ENCODE measurements at places on chromosomes 4 and X.

DNA sequence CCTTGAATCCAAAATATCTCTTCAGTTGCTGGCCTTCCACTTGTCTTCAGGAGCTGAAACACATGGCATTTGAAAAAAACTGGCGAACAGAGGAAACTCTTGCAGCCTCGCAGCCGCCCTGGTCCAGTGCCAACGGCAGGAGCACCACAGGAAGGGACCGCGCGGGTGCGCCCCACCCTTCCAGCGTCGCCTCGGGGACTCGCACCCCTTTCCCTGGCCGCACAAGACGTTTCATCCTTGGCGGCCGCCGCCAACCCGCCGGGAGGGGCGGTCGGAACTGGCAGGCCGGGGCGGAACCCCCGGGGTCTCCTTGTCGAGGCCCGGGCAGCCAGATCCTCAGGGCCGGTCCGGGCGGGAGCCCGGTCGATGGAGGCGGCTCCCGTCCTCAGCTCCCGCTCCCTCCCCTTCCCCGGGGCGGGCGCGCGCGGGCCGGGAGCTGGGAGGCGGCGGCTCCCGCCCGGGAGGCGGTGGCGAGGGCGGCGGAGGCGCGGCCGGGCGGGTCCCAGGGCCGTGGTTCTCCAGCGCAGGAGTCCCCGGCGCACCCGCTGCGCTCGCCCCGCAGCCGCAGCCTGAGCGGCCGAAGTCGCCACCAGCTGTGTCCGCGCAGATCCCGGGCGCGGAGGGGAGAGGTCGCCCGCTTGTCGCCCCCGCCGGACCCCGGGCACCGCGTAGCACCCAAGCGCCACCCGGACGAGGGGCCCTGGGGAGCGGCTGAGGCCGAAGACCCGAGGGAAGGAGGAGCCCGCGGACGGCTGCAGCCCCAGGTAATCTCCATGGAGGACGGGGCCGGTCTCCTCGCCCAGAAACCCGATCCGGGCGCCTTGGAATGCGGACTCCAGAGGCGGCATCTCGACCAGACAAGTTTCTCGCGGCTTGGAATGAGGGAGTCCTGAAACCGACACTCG is 886 bp upstream of the NDST3 start:
- DNase-seq = no peak

GRCh38 chr4:26410385-26411293 is 79.6 kb downstream of the CCKAR start:
- peak; percentile 47 for DNase-seq

DNA sequence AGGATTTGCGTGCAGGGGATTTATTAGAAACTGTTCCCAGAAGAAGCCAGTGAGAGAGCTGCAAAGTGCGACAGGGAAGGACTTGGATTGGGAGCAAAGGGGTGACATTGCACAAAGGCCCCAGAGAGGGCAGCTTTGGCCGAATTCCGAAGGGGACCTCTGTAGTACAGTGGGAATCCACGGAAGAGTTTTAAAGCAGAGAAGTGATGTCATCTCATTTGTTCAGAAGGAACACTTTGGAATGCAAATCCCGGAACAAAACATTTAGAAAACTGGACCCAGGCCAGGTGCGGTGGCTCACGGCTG is 71.7 kb downstream of the FAM184B start:
- DNase-seq = no peak

DNA sequence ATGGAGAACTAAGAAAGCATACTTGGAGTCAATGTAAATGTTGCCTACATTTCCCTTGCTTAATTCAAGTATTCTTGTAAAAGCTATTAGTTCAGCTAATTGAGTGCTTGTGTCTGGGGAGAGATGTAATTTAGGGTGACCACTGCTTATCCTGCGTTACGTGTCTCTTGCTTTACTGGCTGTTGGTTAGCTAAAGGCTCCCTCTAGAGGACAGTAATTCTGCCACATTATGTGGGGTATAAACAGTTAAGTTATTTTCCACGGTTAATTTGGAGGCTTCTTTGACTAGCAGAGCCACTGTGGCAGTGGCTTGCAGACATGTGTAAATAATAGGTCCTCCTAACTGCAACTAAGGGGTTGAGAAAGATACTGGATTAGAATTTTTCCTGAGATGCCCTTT is 25.3 kb upstream of the NAF1 start:
- DNase-seq = peak; percentile 1

DNA sequence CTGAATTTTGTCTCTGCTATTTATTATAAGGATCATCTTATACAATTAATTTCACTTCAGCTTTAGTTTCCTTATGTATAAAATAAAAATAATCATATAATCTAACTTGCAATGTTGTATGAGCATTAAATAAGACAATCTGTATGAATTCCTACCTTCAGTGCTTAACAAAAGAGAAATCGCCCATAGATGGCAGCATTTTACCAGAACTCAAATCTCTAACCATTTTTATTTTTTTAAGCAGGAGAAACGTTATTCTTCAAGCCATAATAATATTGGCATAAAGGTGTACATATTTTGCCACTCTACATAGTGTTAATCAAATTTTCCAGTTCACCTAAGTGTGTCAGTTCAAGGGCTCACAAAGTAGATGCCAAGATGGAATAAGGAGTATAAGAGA is 78.8 kb downstream of the TMEM47 start:
- DNase-seq = peak; percentile 31

GRCh38 chr4:61149278-61149677 is 50.8 kb upstream of the ADGRL3 start:
- DNase-seq = no peak

DNA sequence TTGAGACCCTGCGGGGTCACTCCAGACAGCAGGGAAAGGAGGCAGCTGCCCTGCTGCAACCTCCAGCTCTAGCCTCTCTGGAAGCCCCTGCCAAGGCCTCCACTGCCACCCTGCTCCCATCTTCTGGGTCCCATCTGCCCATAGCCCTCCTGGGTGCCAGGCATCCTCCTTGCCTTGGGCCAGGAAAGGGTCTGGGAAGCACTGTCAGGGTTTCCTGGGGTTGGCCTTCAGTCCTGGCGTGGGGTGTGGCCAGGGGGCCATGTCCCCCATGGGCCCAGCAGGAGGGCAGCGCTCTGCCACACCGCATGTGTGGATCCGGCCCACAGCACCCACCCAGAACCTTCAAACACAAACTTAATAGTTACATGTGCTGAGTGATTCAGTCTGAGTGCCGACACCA is 3.4 kb upstream of the CPLX1 start:
- no peak for DNase-seq

GRCh38 chrX:13376857-13377549 is 57.1 kb upstream of the ATXN3L start:
- peak; percentile 98 for DNase-seq

GRCh38 chr4:186644311-186644638 is 79.4 kb downstream of the FAT1 start:
- DNase-seq = no peak

DNA sequence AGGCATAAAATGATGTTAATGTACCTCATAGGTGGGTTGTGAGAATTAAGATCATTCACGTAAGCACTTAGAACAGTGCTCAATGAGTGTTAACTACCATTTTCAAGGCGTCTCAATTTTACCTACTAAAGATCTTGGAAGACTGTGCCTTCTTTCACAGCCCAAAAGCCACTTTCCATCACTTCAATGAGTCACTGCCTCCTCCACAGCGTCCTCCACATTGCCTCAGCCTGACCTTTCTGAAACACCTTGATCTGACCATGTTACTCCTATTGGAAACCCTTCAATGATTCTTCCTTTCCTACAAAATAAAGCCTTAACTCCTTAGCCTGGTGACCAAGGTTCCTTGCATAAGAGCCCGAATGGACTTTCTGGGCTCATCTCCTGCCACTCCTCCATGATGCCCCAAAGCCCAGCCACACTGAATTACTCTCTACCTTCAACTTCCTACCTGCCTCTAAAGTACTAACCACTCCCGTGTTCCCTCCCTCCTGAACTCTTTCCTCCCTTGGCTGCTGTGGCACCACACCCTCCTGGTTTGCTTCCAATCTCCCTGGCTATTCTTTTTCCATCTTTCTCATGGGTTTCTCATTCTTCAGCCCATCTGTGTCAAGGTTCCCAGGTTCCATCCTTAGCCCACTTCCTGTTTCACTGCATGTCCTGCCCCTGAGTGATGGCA is 22.1 kb downstream of the SLC25A53 start:
- DNase-seq = no peak

GRCh38 chr4:136881666-136882065 is 650.6 kb downstream of the PCDH18 start:
- DNase-seq = no peak

- DNase-seq = no peak
Observed at GRCh38 chr4:171880136-171880535, 66.9 kb downstream of the GALNTL6 start.

GRCh38 chr4:107292979-107293378 is 256.9 kb upstream of the DKK2 start:
- DNase-seq = no peak

DNA sequence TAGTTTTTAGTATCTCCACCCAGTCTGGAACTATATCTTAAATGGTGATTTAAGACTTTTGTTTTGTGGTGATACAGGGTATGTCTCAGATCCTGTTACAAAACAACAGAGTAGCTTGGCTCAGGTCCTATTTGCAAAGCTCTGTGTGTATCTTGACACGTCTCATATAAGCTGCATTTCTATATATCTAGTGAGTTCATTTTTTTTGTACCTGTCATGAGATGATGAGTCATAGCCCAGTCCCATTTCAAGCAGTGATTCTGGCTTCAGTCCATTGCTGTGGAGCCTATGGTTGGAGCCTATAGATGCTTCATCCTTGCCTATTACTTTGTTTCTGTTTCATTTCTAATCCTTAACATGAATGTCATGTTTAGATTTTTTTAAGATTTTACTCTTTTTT is 23.0 kb downstream of the GRXCR1 start:
- DNase-seq = no peak

GRCh38 chr4:184616633-184617551 is 32.4 kb downstream of the CASP3 start:
- no peak for DNase-seq

- DNase-seq = no peak
Observed at GRCh38 chr4:109649872-109650271, 53.4 kb downstream of the CASP6 start.

DNA sequence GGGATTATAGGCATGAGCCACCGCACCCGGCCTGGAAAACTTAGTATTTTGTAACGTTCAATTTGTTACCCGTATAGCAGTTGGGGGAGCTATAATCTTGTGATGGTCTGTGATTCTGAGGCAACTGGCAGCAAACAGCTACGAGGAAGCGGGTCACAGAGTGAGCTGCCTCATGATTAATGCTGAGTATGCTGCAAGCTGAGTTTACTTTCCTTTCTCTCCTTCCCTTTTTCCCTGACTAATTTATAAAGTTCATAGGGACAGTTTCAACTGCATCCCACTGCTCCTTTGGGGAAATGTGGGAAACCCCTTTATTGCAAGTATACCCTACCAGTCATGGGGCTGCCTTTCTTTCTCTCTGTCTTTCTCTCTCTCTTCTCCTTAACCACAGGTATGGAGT is 17.7 kb upstream of the ELOVL6 start:
- DNase-seq = peak; percentile 60

GRCh38 chr4:177569434-177569833 is 127.2 kb upstream of the AGA start:
- DNase-seq = no peak

Measured in stromal cell of bone marrow (primary cell).